D721Med (cell line): ENCODE measurements at places on chromosomes 5 and 9.
A peak's percentile ranks its signal among the peaks of the same experiment; 100 is the strongest.

DNA sequence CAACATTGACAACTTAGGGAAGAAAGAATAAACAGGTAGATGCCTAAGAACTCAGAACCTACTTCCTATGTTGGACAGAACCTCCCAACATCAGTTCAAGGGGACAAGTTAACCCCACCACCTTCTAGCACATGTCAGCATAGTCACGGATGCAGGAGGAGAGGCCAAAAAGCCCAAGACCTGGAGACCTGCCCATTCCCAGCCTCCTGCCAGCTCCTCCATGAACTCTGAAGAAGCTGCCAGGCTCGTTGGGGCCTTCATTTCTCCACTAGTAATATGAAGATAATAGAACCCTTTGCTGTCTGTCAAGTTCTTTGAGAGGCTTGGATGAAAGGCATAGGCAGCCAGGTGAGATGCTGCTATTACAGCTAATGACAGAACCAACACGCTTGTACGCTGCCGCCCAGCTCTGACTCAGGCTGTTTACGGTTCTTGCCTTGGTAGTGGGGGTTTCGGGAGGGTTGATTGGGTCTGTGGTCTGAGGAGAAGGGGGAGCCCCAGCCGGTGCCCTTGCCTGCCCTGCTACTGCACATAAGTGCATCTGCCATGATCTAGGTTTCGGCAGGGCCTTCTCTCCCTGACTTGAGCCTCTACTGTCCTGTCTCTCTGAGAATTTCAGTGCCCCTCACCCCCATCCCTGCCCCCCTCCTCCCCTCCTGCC is 82.2 kb downstream of the NRG2 start:
- DNase-seq: no peak

GRCh38 chr5:97554977-97555643 is 372.1 kb upstream of the RIOK2 start:
- no peak for DNase-seq

- no peak for DNase-seq
Observed at GRCh38 chr9:128048663-128049062, 18.5 kb downstream of the NAIF1 start.

DNA sequence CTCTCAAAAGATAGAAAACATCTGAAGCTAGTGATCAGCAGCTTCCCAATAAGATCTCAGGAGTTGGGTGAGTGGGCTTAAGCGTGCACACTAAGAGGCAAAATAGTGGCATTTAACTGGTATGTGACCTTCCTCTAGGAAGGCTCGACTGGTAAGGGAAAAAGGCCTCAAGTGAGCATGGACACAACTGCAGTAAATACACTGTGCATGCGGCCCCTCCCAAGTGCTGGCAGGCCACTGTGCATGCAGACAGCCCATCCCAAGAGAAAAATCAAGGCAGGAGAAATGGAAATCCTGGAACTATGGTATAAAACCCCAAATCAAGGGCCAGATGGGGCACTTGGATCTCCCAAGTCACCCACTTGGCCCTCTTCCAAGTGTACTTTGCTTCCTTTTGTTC is 112.7 kb downstream of the SMC2 start:
- DNase-seq: no peak

DNA sequence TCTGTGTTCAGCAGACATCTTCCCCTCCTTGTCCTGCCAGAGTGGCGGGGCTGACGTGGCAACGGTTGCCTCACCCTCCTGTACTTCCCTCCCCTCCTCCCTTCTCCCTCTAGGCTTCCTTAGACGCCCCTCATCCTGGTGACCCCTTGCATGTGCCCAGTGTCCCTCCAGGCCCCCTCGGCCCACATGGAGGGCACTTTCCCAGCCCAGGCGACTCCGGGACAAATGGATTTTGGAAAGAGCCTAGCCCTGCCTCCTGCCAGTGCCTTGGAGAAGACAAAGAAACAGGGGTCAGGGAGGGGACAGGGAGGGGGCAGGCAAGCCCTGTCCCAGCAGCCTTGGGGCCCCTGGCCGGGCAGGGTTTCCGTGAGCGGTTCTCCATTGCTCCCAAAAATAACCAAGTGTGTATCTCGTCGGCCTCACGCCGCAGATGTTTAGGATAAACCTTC is 38.3 kb upstream of the NEURL1B start:
- DNase-seq: no peak

DNA sequence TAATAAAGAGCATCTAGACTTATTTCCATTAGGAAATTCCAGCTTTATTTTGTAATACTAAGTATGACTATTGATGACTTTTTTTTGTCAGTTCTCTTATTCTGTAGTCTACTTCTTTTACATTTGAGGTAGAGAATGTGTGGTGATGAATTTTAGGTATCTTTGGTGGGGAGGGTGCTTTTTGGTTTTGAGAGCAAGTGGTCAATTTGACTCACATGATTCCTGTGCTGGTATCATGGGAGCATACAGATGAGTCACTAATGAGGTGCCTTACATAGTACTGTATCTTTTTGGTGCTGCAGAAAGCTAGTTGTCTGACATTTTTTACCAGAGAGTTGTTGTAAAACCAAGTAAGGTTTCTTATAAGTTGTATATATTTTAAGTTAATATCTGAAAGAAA is 35.3 kb downstream of the ERBIN start:
- DNase-seq: no peak

- no peak for DNase-seq
Observed at GRCh38 chr5:54234304-54234933, 76.0 kb downstream of the ARL15 start.

DNA sequence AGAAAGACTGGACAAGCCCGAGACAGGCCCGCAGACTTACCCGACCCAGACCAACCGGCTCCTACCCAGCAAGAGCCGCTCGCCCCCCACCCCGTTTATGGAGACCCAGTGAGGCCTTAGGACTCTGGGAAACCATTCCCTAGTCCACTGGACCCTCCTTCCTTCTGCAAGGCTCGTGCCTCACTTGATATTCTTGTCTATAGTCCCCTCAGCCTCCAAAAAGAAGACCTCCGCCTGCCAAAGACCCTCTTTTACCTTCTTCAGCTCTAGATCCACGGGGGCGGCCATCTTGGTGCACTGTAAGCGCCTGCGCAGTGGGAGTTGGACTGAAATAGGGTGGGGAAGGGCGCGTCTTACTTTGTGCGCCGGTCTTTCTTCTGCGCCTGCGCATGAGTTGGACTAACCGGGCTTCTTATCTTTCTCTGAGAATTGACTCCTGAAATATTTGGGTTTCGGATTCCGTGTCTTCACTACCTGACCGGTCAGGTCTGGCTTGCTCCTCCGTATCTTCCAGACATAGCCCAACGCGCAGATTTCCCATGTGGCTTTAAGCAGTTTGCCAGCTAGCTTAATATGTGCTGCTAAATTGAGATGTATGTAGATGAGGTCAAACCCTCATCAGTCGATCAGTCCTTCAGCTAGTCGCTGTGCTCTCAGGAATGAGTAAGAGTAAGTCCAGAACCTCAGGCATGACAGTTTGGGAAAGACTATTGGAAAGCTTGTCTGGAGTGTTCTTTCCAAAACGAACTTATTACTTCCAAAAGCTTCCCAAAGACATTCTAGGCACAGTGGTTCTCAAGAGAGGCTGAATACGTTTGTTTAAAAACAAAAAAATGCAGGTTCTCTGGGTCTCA is at the start of gene PFDN1:
Gene PFDN1 (minus strand): TSS at position 316 of the 854 bp plus-strand sequence. CDS start 28 bp downstream, at position 288.
- DNase-seq: peak; percentile 65

- no peak for DNase-seq
Observed at GRCh38 chr5:65010841-65011240, 242.1 kb downstream of the CWC27 start.

- no peak for DNase-seq
Observed at GRCh38 chr5:173667702-173668101, 51.3 kb upstream of the BOD1 start.

- DNase-seq: no peak
Observed at GRCh38 chr5:20636686-20637085, 648.7 kb upstream of the CDH18 start.

- DNase-seq: no peak
Observed at GRCh38 chr5:176943816-176944215, 44.7 kb upstream of the HK3 start.

DNA sequence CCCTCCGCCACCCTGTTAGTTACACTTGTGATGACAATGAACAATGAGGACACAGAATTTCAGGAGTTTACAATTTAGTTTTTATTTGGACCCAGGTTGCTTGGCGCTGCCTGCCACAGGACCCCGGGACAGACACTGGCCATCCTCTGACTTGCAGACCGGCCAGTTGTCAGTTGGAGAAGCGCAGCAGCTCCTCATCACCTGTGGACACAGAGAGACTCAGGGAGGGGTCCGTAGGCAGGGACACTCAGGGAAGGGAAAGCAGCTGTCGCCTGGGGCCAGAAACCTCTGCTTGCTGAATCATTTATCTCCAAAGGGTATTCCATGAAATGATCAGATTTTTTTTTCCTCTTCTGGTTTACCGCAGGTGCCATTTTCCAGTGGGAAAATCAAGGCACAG is 18.0 kb downstream of the AMBP start:
- no peak for DNase-seq

GRCh38 chr9:38689678-38690077 is 30.3 kb downstream of the FAM240B start:
- no peak for DNase-seq

- no peak for DNase-seq
Observed at GRCh38 chr9:107249131-107249533, 33.9 kb upstream of the RAD23B start.

DNA sequence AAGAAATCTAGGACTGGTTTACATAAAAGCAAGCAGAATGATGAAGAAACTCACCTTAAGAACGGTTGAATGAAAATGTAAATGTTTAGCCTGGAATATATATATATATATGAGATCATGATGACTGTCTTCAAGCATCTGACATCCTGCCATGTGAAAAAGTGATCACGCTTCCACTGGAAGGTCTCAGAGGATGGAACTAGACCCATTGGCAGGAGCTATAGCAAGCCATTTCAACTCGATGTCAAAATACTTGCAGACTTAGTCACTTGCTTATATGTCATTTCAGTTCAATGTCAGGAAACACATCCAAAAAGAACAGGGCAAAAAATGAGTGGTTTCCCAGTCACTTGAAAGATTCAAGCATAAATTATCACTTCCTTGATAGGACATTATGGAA is 22.2 kb upstream of the TMEM161B start:
- DNase-seq: no peak

GRCh38 chr9:33787839-33788238 is 7.5 kb upstream of the PRSS3 start:
- no peak for DNase-seq

DNA sequence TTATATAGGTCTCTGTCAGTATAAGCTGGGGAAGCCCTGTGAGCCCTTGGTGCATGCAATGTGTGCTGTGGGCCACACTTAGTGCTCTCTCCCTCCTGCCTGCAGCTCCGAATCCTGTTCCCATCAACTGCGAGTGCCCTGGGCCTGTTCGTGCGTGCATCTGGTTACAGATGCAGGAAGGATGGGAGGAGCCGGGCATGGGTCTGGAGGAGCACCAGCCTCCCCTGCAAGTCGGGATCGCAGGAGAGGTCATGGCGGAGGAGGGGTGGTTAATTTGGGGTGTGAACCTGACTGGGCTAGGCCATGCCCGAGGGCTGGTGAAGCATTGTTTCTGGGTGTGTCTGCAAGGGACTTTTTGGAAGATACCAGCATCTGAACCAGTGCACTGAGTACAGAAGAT is 274.6 kb upstream of the IRX4 start:
- DNase-seq: no peak

DNA sequence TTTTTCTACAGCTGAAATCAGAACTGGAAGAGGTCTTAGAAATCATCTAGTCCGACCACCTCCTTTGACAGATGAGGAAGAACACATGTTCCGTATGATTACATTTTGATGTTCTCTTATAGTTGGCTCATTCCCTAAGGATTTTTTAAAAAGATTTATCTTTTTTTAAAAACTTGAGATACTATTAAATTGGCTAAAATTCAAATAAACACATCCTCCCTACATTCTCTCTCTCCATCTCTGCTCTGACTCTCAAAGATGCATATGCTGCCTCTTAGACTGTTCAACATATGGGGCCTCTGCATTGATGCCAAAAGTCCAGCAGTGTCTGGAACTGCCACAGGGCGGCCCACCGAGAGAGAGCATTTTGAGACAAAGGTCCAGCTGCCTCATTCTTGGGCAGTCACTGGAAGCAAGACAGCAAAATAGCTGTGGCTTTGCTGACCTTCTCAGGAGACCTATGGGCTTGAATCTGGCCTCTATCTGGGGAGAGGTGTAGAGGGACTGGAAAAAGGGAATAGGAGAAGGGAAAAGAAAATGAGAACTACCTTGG is 12.8 kb upstream of the TSSK1B start:
- DNase-seq: no peak

DNA sequence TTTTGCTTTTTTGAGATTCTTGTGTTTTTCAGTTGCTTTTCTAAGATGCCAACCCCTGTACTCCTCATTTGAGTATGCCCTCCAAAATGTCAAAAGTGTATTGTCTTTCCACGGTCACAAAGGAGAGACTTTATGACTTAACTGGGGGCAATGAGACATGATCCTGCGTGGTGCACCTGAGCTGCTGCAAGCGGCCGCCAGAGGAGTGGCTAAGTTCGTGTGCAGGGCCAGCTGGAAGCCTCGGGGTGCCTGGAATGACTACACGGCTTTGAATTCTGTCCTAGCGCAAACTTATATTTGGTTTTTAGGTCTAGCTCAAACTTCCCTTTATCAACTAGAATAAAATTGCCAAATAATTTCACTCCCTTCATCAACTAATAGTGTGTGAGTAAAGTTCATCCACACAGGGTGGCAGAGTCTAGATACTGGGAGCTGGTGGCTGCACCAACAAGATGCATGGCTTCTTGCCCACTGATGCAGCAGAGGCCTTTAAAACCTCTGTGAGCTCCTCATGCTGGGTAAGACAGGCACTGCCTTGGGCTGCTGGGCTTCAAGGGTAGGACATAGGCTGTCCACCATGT is 4.7 kb downstream of the GADD45G start:
- no peak for DNase-seq

GRCh38 chr9:14782286-14783051 is 59.9 kb upstream of the CER1 start:
- no peak for DNase-seq

- DNase-seq: no peak
Observed at GRCh38 chr5:87268970-87269377, 1.3 kb downstream of the RASA1 start.

- no peak for DNase-seq
Observed at GRCh38 chr9:33934188-33934878, 114.4 kb downstream of the UBAP2 start.

- no peak for DNase-seq
Observed at GRCh38 chr9:94014920-94015319, 59.8 kb upstream of the BARX1 start.

GRCh38 chr5:149578896-149579295 is 2.4 kb upstream of the ARHGEF37 start:
- DNase-seq: no peak

GRCh38 chr5:161105525-161105924 is 253.5 kb upstream of the ATP10B start:
- DNase-seq: no peak

GRCh38 chr5:88861231-88861630 is 21.8 kb downstream of the MEF2C start:
- no peak for DNase-seq

DNA sequence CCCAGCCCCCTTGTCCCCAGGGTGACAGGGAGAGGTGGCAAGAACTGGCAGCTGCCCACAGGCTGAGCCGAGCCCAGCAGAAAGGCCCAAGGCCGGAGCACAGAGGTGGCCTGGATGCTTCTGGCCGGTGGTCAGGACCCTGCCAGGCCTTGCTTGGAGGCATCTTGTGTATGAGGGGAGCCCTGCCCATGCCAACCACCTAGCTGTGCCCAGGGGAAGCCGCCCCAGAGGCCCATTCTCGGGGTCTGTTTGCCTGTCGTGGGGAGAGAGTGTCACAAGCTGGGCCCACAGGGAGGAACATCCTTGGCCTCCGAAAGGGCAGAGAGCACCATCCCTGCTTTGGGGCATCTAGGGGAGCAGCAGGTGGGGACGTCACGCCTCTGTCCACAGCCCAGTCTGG is 10.0 kb downstream of the NKD2 start:
- no peak for DNase-seq
